ENCODE measurements at places on chromosomes 13 and 19. TPM values are rescaled to one million over a fixed set of nuclear protein-coding genes. Genes with fewer than 3 reads are reported as not detected.

DNA sequence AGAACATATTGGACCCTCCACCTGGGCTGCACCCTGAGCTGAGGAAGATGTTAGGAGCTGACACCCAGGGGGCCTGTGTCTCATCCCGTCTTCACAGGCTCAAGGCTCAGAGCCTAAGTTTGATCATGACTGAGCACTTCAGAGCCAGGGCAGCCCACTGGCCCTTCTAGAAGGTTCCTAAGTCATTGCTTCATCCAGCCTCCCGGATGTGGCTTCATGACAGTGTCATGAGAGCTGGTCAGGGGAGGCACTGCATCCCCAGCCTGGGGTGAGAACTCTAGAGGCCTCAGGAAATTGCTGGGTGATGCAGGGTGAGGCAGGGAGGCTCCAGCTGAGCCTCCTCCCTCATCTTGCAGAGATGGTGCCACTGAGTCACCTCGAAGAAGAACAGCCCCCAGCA lies 24.9 kb upstream of the PIK3R2 start:
- no peak for DNase-seq

DNA sequence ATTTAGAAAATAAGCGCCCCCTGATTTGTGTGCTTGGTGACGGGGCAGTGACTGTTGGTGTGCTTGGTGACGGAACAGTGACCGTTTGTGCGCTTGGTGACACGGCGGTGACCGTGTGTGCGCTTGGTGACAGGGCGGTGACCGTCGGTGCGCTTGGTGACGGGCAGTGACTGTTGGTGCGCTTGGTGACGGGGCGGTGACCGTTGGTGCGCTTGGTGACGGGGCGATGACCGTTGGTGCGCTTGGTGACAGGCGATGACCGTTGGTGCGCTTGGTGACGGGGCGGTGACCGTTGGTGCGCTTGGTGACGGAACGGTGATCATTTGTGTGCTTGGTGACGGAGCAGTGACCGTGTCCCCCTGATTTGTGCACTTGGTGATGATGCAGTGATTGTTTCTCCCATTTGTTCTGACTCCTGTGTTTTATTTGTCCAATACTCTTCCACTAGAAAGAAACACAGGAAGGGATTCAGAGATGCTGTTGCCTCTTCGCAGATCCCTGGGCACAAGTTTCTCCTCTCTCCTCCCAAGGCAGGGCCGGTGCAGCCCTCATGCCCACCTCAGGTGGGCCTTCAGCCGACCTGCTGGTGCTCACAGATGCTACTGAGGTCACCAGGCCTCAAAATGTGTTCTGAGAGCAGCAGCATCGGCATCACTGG lies 128.3 kb downstream of the ATP11A start:
- DNase-seq = no peak

GRCh38 chr13:89903115-89903514 lies 1444.4 kb upstream of the MIR17HG start:
- no peak for DNase-seq

DNA sequence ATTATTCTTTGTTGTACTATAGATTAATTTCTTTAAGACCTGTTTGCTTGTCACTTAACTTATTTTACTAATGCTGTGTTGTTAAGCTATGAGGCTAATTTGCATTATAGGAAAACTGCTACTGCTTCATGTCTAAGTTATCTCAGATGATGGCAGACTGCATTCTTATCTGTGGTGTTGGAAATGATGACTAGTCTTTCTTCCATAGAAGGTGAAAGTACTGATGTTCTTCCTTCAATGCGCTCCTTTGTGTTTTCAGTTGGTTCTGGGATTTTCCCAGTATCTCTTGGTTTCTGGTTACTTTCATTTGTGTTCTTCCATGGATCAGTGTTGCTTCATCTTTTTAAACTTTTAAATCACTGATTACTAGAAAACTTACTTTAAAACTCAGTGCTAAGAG lies 46.9 kb downstream of the TPP2 start:
- DNase-seq = no peak

DNA sequence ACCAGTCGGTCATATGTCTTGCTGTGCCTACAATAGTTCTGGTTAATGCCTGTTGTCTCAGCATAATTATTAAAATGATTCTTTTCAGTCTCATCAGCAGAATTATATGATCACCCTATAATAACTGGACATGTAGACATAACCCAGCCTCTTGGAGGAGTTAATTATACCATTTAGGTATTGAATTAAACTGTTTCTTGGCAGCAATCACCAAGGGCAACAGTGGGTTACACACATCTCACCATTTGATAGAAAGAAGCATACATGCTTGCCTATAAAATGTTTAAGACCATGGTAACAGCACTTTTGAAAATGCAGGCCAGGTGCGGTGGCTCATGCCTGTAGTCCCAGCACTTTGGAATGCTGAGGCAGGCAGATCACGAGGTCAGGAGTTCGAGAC lies 184.6 kb downstream of the RGCC start:
- no peak for DNase-seq

DNA sequence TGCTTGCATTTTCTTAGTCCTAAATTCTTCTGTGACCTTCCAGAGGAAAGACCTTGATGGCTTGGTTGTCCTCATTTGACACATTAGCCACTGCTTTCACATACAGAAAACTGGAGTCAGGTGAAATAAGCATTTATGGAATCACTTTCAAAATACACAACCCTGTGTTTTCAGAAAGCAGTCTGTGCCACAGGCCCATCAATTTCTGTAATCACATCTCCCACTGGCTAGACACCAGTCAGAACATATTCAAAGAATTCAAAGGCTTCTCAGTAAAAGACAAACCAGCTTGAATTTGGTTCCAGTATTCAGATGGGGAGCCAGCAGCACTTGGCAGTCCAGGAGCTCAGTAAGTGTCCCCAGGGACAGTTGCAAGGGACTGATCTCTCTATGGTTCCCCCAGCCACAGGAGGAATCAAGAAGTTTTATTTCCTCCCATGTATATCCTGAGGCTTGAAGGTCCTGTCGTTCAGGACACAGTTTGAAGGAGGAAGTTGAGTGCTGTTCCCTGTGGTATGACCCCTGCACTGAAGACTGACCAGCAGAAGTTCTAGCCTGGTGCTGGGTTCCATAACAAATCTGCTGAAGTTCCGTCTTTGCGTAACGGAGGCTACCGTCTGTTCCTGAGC lies 214.3 kb downstream of the FOXO1 start:
- no peak for DNase-seq

- no peak for DNase-seq
Measured at GRCh38 chr19:10399878-10400277, 3.5 kb downstream of the CDC37 start.

DNA sequence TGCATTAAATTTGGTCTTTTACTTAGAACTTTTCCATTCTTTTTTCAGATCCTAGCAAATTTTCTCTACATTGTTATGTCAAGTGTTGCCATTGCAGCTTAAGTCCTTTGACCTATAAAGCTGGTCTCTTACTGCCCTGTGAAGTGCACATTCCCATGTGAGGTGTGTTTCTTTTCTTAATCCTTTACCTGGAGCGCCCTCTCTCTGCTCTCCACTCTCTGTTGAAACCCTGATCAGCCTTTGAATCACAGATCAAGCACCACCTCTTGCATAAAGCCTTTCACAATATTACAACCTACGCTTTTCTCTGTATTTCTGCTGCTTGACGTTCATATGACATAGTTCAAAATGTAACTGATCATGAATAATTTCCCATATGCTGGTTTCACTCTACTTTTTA lies 84.8 kb downstream of the PCDH17 start:
- no peak for DNase-seq

GRCh38 chr19:16148443-16149229 lies 5.2 kb downstream of the HSH2D start:
- DNase-seq = no peak

DNA sequence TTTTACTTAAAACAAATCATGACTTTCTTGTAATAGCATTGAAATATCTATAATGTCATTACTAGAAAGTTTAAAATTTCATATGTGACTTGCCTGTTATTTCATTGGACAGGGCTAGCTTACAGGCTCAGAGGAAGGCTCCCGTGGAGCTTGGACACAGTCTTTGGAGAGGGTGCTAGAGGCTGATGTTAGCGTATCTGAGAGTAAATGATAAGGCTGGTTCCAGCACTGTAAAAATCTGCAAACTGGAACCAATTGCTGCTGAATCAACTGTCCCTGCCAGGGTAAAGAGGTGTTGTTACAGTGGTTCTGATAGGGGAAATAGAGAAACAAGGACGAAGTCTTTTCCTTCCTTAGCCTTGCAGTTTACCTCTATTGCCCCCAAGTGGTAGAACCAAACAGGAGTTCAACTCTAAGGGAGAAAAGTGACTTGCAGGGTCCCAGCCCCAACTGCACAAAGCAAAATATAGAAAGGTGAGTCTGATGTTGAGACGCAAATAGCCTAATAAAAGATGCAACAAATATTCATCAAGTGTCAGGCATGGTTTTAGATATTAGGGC lies 901.7 kb downstream of the DIAPH3 start:
- no peak for DNase-seq

GRCh38 chr13:25915840-25916518 lies 135.8 kb downstream of the SHISA2 start:
- no peak for DNase-seq

- no peak for DNase-seq
Measured at GRCh38 chr13:108270442-108270841, 924 bp downstream of the TNFSF13B start.

GRCh38 chr19:57244513-57244912 lies 4.1 kb downstream of the ZNF805 start:
- DNase-seq = no peak

- DNase-seq = no peak
Measured at GRCh38 chr13:101303521-101303920, 112.8 kb downstream of the NALCN start.

DNA sequence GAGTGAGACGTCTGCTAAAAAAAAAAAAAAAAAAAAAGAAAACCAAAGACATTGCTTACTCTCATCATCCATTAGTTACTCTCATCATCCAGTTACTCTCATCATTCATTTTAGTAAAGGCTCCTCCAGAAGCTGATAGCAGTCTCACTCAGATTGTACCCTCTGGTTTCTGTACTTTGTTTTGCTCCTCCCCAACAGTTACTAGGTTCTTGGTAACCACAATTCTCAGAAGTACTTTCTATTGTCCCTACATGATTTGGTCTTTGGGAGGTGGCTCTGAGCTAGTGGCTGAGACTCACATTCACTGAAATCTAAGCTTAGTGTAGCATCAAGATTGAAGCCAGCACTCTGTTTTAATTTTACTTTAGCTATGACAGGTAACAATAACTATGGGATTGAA lies 14.3 kb downstream of the ERICH4 start:
- no peak for DNase-seq

DNA sequence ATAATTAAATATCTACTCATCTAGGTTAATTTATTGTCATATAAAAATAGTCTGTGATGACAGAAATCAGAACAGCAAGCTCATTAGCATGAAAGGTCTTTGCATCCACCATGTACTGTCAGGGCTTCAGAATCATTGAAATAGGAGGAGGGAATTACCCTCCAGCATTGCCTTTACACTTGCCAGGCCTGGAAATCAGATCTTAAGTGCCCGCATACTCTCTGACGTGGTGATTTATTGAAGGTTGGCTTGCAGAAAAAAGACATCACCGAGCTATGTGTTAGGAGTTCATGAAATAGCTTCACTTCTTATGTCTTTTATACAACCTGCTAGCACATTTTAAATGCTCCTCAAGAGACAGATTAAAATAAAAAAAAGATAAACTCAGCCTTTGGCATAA lies 661.7 kb upstream of the SLITRK1 start:
- no peak for DNase-seq

GRCh38 chr19:55308281-55308680 lies 16.9 kb downstream of the TMEM150B start:
- DNase-seq = no peak

GRCh38 chr19:56988299-56988698 lies 131.5 kb upstream of the USP29 start:
- no peak for DNase-seq

DNA sequence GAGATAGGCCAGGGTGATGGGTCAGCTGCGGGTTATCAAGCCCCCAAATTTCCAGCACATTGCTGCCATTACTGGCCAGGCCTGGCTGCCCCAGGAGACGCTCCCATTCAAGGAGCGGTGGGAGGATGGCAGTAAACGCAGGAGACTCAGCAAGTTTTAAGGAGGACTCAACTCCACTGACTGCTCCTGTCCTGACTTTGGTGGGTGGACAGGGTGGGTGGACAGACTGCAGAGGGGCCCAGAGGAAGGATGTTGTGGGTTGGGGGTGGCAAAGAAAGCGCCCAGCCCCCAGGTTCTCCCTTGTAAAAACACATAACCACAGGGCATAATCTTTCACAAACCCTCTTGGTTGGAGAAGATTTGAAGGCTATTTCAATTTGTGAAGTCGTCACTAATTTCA lies 4.4 kb downstream of the GJB6 start:
- no peak for DNase-seq

DNA sequence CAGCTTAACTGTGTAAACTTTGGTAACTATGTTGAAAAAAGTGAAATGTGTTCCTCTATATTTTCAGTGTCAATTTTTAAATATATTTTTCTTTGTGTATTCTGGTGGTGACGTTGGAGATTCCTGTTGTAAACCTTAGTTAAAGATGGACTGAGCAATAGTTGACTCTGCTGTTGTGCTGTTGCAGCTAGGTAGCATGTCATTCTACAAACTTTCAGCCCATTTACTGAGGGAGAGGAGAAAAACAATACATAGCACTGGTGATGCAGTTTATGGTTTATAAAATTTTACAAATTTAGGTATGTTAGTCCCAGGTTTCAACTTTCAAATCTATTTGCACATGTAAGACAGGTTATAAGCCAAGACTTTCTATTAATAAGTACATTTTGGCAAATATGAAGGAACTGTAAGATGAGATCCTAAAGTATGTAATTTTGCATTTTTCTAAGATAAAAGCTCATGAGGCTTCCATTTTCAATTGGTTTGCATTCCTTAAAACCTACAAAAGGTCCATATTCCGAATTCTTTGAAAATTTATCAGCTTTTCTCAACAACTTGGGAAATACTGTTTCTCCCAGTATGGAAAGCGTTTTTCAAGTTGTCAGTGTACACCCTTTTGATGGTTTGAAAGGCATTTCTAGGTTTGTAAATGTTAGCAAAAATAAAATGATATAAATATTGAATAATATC lies 1.5 kb downstream of the NDFIP2 start:
- DNase-seq = no peak

DNA sequence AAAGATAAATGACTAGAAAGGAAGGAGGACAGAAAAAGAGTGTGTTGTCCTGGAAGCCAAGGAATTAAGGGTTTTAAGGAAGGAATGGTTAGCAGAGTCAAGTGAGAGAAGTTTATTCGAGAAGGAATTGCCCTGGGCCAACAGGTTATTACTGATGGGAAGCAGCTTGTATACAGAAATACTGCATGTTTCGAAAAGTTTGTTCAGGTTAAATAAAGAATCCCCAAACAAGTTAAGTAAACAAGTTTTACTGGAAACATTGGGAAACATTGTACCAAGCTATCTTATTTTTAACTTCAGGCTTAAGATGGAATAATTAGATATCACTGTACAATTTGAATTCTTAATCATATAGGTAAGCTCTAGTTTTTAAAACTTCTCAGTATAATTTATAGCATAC lies 28.2 kb upstream of the FBXL3 start:
- no peak for DNase-seq

- no peak for DNase-seq
Measured at GRCh38 chr13:111251646-111252445, 68.6 kb upstream of the TEX29 start.

TEX26 gene
- not detected for total RNA-seq

KLK15 gene
- total RNA-seq = not detected

IRGC gene
- not detected for total RNA-seq

SELENOV gene
- not detected for total RNA-seq

ATP4A gene
- total RNA-seq = not detected

DZIP1 gene
- 5.3 TPM for total RNA-seq

DENND1C gene
- total RNA-seq = 0.88 TPM

AMER2 gene
- total RNA-seq = not detected

SULT2A1 gene
- not detected for total RNA-seq

TSC22D1 gene
- total RNA-seq = 26.1 TPM

MTUS2 gene
- total RNA-seq = 0.08 TPM

DMKN gene
- 449 TPM for total RNA-seq

HPN gene
- 0.47 TPM for total RNA-seq

Measured in esophagus squamous epithelium (tissue), 5 donors.